ENCODE measurements at places on chromosomes 7 and 10. TPM values are rescaled to one million over a fixed set of nuclear protein-coding genes. Genes with fewer than 3 reads are reported as not detected.

The GNAT3 gene
- total RNA-seq: not detected

The LRRC4 gene
- total RNA-seq: 6.4 TPM

- no peak for DNase-seq
Observed at GRCh38 chr7:134954197-134955082, 31.9 kb upstream of the AGBL3 start.

GRCh38 chr7:36765605-36766004, 41.3 kb upstream of the AOAH start:
- DNase-seq: no peak

GRCh38 chr10:104546756-104547155, 94.3 kb upstream of the SORCS3 start:
- DNase-seq: no peak

- no peak for DNase-seq
Observed at GRCh38 chr10:963655-964054, 24.6 kb upstream of the GTPBP4 start.

DNA sequence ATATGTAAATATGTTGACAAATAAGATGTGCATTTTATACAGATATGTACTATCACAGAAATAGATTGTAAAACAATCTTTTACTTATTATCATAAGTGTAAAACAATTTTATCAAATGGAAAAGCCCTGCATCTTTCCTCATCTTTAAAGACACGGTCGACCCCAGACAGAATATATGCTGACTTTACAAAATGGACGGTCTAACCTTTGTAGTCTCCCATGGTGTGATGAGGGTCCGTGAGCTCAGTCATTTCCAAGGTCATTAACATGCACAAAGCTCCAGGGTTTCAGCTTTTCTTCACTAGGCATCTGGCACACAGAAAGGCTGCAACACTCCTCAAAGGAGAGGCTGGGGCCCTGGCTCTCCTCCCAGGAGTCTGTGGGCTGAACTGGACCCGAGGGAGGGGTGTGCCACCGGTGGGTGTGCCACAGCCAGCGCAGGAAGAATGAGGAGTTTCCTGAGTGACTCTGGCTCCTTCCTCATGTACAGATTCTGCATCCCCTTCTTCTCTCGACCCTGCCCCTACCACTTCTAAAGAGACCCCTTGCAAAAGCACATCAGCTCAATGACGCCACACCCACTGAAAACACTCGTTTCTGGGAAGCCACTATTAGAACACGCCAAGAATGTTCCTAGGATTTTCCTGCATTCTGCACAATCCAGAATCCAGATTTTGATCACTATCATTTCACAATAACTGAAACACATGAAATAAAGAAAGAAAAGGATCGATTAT, 26.2 kb upstream of the ABLIM1 start:
- peak; percentile 79 for DNase-seq

- DNase-seq: no peak
Observed at GRCh38 chr7:113200281-113200680, 81.9 kb upstream of the SMIM30 start.
